ENCODE measurements at places on chromosomes 2 and 18.

GRCh38 chr2:113080134-113080533 is 12.4 kb downstream of the IL1F10 start:
- DNase-seq, result peak; percentile 21

DNA sequence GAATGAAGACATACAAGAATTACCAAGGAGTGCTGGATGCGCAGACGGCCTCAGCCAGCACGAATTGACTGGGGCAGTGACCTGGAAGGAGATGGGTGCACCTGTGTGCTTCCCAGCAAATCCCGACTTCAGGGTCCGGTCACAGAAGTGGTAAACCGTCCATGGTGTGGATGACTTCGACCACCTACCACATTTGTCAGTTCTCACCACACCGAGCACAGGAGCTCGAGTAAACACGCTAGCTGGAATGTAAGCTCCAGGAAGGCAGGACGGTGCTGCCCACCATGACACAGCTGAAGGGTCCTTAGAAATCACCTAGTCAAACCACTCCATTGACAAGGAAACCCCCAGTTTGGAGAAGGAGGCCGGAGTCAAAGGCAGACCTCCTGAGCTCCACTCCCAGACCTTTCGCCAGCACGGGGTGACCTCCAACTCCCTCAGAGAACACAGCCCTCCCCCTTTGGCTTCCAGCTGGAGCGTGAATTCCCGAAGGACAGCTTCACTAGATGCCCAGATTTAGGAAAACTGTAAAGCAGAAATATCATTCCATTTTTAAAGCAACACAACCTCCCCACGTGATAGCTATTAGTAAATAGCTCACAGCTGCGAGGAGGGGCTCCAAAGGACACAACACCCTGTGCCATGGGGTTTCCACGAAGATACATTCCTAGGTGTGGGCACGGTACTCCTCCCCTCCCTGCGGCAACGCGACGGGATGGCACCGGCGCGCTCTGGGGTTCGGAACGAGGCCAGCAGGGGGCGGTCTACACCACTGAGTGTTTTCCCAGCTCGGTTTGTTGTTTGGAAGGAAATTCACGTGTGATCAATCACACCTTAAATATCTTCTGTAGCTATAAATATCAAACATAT is 34.1 kb upstream of the GNAL start:
- DNase-seq, result peak; percentile 28

GRCh38 chr2:226300196-226300886 is 499.3 kb downstream of the IRS1 start:
- DNase-seq, result no peak

GRCh38 chr2:42060718-42061619 is 13.1 kb downstream of the PKDCC start:
- no peak for DNase-seq

- no peak for DNase-seq
Measured at GRCh38 chr2:152481881-152482583, 147.1 kb downstream of the FMNL2 start.

GRCh38 chr2:218319813-218320365 is 27.6 kb upstream of the TMBIM1 start:
- no peak for DNase-seq
